ENCODE measurements at places on chromosomes 11 and 22. TPM values are rescaled to one million over a fixed set of nuclear protein-coding genes. Genes with fewer than 3 reads are reported as not detected.
A peak's percentile ranks its signal among the peaks of the same experiment; 100 is the strongest.

GRCh38 chr11:128520888-128521681 is 66.3 kb downstream of the ETS1 start:
- DNase-seq = no peak

- DNase-seq = peak; percentile 40
Observed at GRCh38 chr22:37197451-37198257, 9.6 kb upstream of the C1QTNF6 start.

- DNase-seq = no peak
Observed at GRCh38 chr11:49505231-49505630, 296.8 kb upstream of the FOLH1 start.

- DNase-seq = no peak
Observed at GRCh38 chr11:102780491-102780918, at the start of gene MMP10. Gene MMP10, minus strand, starts transcription at chr11:102780628. Its CDS starts 37 bp downstream, at chr11:102780591.

DNA sequence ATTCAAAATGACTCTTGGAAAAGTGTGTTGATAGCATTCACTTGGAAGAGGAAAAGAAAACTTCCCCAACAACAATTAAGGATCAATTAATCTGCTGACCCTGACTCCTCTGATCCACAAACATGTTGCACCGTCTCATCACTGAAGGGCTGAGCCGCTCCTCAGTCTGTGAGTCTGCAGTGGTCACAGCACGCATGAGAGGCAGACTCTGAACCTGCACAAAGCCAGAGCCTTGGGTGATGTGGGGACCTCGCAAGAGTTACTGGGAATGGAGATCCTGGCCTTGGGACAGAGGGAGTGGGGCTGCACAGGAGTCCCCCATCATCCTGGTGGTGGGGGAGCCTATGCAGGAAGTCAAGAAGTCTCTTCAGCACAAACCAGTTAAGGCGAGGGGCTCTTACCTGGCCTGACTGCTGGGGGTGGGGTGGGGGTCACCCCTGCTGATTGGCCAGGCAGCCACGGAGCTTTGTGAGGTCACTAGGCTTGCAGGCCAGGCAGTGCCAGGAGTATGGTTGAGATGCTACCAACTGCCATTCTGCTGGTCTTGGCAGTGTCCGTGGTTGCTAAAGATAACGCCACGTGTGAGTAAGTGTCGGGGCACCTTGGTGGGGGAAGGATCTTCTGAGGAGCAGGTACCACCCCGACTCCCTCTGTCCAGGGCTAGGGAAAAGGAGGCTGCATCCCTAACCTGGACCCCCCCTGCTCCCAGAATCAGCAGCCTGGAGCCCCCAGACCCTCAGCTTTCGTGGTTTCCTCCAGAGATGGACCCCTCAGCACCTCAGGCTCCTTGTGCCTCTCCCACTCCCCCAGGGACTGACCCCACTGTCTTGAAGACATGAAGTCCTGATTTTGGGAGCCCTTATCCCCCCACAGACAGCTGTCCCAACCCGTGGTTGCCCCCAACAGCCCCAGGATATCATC is at the start of gene ACR:
Gene ACR, plus strand, starts transcription at position 477 of the 921 bp plus-strand sequence. Its CDS starts 32 bp downstream, at position 509.
- DNase-seq = no peak

Gene ACRV1
- not detected for total RNA-seq

Gene OR8B12
- total RNA-seq = not detected

- no peak for DNase-seq
Observed at GRCh38 chr11:104564921-104565582, 333.2 kb downstream of the CASP12 start.

Gene CCDC116
- total RNA-seq = 0.46 TPM

DNA sequence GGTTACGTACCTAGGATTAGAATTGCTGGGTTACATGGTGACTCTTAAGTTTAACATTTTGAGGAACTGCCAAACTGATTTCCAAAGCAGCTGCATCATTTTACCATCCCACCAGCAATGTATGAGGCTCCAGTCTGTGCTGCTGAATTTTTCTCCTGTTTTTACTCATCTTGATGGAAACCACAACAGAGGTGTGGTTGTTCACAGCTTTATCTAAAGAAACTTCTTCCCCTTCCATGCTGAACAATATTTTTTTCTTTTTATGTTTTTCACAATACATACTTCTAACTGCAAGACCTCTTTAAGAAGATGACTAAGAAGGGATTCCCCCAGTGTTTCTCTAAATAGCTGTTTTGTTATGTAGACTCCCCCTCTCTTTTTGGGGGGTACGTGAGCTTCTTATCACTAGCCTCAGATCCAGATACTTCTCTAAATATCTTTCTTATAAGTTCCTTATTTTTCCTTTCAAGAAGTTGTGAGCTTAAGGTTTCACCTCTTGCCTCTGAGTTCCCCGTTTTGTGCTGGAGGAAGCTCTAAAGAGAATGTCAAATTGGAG is 24.0 kb downstream of the TCP11L1 start:
- no peak for DNase-seq

Gene MYEOV
- 0.72 TPM for total RNA-seq

- no peak for DNase-seq
Observed at GRCh38 chr11:117973503-117973860, 12.7 kb upstream of the IL10RA start.

DNA sequence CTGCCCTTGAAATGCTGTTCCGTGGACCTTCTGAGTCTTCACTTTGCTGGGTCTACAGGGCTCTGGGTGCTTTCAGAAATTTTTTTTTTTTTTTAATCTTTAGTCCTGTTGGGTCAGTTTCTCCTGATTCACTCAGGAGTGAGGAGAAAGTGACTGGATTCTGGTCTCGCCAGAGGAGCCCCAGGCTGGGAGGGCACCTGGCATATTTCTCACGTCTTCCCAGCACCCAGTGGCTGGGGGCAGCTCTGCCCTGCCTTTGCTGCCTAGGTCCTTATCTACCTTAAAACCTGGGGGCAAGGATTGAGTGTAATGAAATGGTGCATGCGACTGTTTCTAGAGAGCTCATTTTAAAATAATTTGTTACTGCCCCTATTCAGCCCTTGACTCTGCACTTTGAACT is 23.3 kb downstream of the SAMM50 start:
- DNase-seq = no peak

GRCh38 chr22:24758164-24758799 is 16.2 kb downstream of the PIWIL3 start:
- DNase-seq = no peak

Gene FAM89B
- total RNA-seq = 30.4 TPM

DNA sequence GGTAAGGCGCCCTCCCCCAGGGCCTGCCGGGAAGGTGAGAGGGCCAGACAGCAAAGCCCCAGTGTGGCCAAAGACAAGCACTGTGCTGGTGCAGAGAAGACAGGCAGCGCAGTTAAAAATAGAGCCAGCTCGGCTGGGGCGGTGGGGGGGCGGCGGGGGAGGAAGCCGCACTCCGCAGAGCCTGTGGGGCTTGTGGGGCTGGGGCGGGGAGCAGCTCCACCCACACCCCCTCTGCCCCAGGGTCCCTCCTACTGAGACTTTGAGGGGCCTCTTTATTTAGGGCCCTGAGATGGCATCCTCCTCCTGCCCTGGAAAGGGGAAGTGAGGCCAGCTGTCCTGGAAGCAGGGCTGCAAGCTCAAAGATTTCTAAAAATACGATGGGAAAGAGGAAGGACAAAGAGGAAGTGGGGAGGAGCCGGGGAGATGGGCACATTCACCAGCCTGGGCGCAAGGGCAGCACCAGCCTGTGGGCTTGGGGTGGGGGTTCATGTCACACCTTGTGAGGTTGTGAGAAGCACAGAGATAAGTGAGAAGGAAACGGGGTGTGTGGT is 2.6 kb downstream of the CYTH4 start:
- DNase-seq = no peak

DNA sequence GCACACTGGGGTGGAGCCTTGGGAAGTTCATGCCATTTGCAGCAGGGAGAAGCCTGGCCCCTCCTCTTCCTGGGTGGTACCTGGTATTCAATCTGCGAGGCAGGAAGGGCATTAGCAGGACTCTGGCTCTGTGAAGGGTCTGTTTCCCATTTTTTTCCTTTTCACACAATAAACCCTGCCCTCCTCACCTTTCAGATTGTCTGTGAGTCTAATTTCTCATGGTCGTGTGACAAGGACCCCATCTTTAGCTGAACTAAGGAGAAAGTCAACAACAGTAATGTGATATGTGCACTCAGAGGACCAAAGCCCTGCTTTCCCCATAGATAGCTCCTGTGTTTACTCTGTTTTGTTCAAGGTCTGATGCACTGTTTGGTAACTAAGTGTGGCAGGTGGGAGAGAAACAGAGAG is 26.6 kb upstream of the CASP4 start:
- no peak for DNase-seq

- no peak for DNase-seq
Observed at GRCh38 chr11:4851033-4851432, 2.0 kb upstream of the OR51S1 start.

Gene DGAT2
- 663 TPM for total RNA-seq

DNA sequence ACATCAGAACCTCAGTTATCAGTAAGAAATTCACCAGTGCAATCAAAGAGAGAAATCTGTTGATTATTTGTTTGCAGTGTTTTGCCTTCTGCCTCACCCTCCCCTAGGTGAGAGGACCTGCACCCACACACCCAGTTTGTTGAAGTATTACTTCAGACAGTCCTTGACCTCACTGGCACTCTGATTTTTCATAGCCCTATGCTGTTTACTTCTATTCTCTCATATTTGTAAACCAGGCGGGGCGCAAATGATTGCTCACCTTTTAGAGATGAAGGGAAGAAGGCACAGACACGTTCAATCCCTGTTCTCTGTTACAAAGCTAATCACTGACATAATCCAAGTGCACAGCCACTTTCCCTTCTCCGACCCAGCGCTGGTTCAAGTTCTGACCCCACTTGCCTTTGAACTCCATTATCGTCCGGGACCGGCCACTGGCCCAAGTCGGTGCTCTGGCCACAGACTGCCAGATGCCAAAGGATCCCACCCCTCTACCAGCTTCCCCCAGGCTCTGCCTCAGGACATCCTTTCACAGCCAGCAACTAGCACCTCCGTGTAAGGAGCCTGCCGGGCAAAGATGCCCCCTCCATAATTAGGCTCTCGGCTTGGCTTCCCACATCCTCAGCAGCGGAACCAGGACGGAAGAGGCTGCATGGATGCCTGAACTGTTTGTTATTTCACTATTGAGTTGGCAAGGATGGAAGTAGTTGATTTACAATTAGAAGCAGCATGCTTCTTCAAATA is 1.7 kb downstream of the ETS1 start:
- DNase-seq = no peak

GRCh38 chr11:41189701-41190436 is 269.6 kb downstream of the LRRC4C start:
- no peak for DNase-seq

GRCh38 chr11:69401715-69402114 is 79.7 kb upstream of the LINC01488 start:
- DNase-seq = no peak

Gene PHOX2A
- total RNA-seq = not detected

GRCh38 chr11:92794783-92795182 is 174.7 kb upstream of the MTNR1B start:
- DNase-seq = no peak

Gene LDHAL6A
- total RNA-seq = not detected

All from omental fat pad (tissue), 4 donors.